Esophagus squamous epithelium (tissue), 5 donors: ENCODE measurements at places on chromosomes 1 and 21.

- no peaks in the 10 kb centered on the region for H3K4me1 ChIP-seq
- H3K4me3 ChIP-seq: no peak overlapping the region
- no peak for DNase-seq
- no peaks in the 10 kb centered on the region for H3K27me3 ChIP-seq
These were observed 97.0 kb upstream of the CHODL start for GRCh38 chr21:18147678-18148077.

- no peak for DNase-seq
- H3K27me3 ChIP-seq: no peaks in the 10 kb centered on the region
- no peak overlapping the region for H3K27ac ChIP-seq
- no peaks in the 10 kb centered on the region for H3K36me3 ChIP-seq
- H3K4me1 ChIP-seq: no peaks in the 10 kb centered on the region
- H3K4me3 ChIP-seq: no peak overlapping the region
These were observed 9.3 kb downstream of the HES2 start for GRCh38 chr1:6410248-6410893.

DNA sequence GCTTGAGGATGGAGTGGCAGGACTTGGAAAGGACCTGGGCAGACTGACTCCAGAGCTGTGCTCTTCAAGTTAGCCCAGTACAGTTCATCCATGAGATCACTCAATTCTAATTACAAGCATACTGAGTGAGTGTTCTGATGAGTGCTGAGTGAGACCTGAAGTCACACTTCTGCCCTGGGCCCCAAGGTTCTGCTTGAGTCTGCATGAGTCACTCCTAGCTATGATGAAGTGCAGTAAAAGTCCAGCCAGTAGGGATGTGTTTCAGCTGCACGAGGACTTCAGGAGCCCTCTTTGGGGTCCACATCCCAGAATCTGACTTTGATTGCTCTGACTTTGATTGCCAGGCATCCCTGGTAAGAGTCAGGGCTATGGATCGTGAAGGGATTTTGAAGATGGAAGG lies 35.8 kb downstream of the PLEKHA6 start:
- H3K4me1 ChIP-seq: peaks cover 6% of the 10 kb centered on the region
- H3K36me3 ChIP-seq: no peaks in the 10 kb centered on the region
- H3K27ac ChIP-seq: no peak overlapping the region
- H3K27me3 ChIP-seq: no peaks in the 10 kb centered on the region
- DNase-seq: no peak
- no peak overlapping the region for H3K4me3 ChIP-seq

GRCh38 chr21:46443910-46444309 lies 14.8 kb upstream of the DIP2A start:
- DNase-seq: no peak
- no peaks in the 10 kb centered on the region for H3K4me1 ChIP-seq
- peaks cover 8% of the 10 kb centered on the region for H3K36me3 ChIP-seq

GRCh38 chr1:23836037-23836436 lies 10.8 kb upstream of the HMGCL start:
- peaks cover 2% of the 10 kb centered on the region for H3K27me3 ChIP-seq
- H3K4me1 ChIP-seq: peaks cover 6% of the 10 kb centered on the region
- H3K4me3 ChIP-seq: no peak overlapping the region
- DNase-seq: no peak
- no peaks in the 10 kb centered on the region for H3K36me3 ChIP-seq

- no peak overlapping the region for H3K4me3 ChIP-seq
- no peaks in the 10 kb centered on the region for H3K27me3 ChIP-seq
- H3K27ac ChIP-seq: no peak overlapping the region
These were observed 108.5 kb upstream of the KCTD3 start for GRCh38 chr1:215458562-215458961.

DNA sequence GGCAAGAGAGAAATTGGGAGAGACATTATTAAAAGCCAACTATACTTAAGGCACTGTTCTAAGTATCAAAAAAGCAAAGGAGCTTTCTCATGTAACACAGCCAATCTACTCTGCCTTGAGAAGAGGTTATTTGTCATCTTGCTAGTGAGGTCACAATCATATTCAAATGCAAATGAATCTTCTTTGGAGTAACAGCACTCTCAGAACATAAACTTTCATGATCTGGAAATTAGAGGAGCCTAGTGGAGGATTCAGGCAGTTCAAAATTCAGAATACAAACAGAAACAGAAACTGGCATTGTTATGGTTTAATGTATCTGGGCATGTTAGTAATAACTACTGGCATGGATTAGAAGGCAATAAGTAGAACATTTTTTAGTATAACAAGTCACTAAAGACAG lies 57.4 kb downstream of the ARID4B start:
- H3K27me3 ChIP-seq: no peaks in the 10 kb centered on the region
- no peaks in the 10 kb centered on the region for H3K4me1 ChIP-seq
- H3K4me3 ChIP-seq: no peak overlapping the region
- no peak for DNase-seq
- no peak overlapping the region for H3K27ac ChIP-seq
- H3K36me3 ChIP-seq: no peaks in the 10 kb centered on the region
